ENCODE measurements at places on chromosomes 2 and 18. TPM values are rescaled to one million over a fixed set of nuclear protein-coding genes. Genes with fewer than 3 reads are reported as not detected.

GRCh38 chr2:240584486-240585031, 2.0 kb upstream of the CAPN10 start:
- peak; percentile 3 for DNase-seq

GRCh38 chr2:230915319-230915718, 9.7 kb downstream of the GPR55 start:
- no peak for DNase-seq

- DNase-seq, result no peak
Observed at GRCh38 chr2:119579424-119580295, 35.4 kb downstream of the CFAP221 start.

The FBXO15 gene
- total RNA-seq, result 0.47 TPM

GRCh38 chr18:31225668-31226067, 63.0 kb upstream of the DSC1 start:
- DNase-seq, result peak; percentile 55

The GKN1 gene
- not detected for total RNA-seq

DNA sequence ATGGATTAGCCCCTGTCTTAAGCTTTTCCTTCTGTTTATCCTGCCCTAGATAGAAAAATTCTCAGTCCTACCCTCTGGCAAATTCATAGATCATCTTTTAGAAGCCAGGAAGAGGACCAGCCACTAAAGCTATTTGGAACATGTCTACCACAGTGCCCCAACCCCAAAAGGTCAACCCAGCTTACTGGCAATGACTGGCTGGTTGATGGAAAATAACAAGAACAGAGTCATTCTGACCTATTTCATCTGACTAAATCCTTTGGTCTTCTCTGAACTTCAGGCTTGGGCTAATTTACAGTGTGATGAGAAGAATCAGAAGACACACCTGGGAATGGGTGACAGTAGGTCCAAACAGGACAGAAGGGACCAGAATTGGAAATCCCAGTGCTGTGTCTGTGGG, 227.3 kb upstream of the CCDC68 start:
- DNase-seq, result no peak

The C2orf78 gene
- total RNA-seq, result not detected

GRCh38 chr2:16568998-16569784, 96.4 kb downstream of the CYRIA start:
- no peak for DNase-seq

DNA sequence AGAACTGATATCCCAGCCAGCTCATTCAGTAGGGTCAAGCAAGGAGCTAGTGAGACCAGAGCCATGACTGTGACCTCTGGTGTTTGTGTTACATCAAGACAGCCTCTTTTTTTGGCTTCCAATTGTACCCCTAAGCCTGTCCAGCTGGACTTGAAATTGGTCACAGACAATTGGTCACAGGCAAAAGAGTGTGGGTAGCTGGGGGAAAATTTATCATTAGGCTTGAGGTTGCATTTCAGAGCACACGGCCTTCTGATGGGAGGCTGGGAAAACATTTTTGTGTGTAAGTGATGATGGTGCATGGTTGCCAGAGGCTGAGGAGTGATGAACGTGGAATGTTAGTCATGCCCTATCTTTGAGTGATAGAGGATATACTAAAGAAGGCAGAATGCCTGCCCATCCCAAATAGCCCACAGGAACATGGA, 285.1 kb upstream of the SLC14A2 start:
- no peak for DNase-seq

GRCh38 chr2:217551252-217551899, 451.4 kb downstream of the TNS1 start:
- DNase-seq, result no peak

The GCG gene
- not detected for total RNA-seq

The SLC9A2 gene
- not detected for total RNA-seq

DNA sequence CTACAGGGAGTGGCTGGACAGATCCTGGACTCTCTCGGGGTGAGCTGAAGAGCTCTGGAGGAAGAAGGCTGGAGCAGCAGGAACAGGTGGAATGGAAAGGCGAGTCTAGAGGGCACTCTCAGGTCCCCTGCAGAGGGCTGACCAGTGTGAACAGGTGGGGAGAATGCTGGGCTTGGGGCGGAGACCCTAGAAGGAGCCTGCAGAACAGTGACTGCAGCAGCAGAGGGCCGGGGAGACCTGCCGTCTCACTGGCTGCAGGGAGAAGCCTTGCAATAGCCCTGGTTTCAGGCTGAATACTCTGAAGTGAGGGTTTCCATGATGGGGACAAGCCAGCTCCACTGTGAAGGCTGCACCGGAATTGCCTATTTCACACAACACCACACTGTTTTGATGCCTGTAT, 626.7 kb upstream of the SALL3 start:
- no peak for DNase-seq

DNA sequence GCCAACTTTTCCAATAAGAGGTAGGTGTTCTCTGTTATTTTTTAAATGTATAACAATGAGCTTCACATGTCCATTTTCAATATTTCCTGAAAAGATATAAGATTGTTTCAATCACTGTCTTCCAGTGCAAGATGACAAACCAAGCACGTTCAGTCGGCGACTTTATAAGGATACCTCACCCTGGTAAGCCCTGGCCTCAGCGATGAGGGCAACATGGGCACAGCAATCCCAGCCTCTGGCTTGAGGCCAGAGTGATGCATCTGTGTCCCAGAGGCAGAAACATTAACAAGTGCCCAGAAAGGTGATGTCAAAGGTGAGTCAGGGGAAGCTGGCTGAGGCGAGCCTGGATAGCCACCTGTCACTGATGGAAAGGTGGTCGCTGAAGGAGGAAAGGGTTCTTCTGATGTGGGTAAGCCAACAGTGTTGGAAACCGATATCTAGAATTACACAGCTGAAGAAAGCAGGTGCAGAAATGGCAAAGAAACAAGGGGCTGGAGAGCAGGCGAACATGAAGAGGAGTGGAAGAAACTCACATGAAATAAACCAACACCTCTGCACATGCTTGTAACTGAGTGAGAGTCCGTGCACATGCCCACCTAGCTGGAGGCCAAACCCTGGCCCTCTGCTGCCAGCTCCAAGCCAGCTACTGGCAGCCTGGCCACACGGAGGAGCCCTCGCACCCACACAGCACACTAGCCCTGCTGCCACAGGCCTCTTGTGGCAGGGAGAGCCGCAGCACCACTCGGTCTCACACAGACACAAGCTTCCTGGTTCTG, 65.5 kb downstream of the FBXO15 start:
- peak; percentile 35 for DNase-seq

The ALPP gene
- not detected for total RNA-seq

DNA sequence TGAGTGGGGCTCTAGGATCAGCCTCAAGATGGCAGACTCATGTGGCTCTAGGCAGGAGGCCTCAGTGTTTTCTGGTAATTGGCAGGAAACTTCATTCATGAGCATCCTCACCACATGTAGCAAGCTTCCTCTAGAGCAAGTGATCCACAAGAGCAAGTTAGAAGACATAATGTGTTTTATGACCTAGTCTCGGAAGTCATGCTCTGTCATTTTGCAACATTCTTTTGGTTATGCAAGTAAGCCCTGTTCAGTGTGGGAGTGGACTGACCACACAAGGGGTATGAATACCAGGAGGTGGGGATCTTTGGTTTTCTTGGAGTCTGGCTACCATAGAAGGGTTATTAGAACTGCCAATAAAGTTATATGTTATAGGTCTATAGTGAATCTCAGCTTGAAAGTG, 66.8 kb upstream of the STK39 start:
- DNase-seq, result no peak

The DUSP11 gene
- 12.5 TPM for total RNA-seq

GRCh38 chr18:66734451-66734850, 130.6 kb upstream of the CDH19 start:
- DNase-seq, result no peak

The LTBP1 gene
- 160 TPM for total RNA-seq

The DYNC1I2 gene
- 58.6 TPM for total RNA-seq

GRCh38 chr2:96099861-96100798, 16.2 kb downstream of the ADRA2B start:
- peak; percentile 18 for DNase-seq

GRCh38 chr2:47530105-47530760, 127.3 kb downstream of the MSH2 start:
- no peak for DNase-seq

GRCh38 chr2:143513081-143513480, 383.9 kb downstream of the ARHGAP15 start:
- DNase-seq, result peak; percentile 31

DNA sequence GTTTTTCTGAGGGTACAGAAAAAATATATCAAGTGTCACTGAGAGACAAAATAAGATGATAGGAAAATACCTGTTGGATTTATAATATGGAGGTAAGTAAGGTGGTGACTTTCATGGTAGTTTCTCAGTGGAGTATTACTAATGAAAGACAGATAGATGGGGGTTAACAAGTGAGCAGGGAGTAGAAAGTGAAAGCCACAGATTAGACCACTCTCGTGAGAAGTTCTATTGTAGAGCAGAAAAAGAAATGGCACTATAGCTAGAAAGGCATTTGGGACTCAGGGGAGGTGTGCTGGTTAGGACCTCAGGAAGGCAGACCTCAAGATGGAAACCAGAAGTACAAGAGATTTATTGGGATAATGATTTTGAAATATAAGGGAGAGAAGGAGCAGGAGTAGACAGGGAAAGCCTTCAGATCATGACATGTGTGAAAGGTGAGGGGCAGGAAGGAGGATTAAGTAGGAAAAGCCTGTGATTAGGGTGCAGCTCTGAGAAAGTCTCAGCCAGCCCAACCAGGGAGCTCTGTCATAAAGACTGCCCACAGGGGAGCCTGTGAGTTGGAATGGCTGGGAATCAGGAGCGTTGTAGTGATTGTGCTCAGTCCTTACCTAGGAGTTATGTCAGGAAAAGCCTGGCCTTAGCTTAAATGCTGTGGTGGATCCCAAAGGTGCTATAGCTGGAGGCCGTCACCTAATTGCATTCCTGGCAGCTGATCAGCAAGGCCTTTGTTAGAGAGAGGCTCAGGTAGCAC, 198.1 kb downstream of the IKZF2 start:
- no peak for DNase-seq

DNA sequence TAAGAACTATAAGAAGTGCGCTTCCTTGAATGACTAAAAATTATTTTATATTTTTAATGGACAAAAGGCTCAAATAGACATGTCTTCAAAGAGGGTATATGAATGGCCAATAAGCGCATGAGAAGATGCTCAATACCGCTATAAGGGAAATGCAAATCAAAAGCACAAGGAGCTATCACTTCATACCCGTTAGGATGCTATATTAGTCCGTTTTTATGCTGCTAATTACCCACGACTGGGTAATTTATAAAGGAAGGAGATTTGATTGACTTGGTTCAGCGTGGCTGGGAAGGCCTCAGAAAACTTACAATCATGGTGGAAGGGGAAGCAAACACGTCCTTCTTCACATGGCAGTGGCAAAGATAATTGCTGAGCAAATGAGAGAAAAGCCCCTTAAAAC, 20.5 kb upstream of the PPP4R1 start:
- no peak for DNase-seq

- no peak for DNase-seq
Observed at GRCh38 chr18:7683753-7684152, 116.6 kb downstream of the PTPRM start.

GRCh38 chr2:182577816-182578215, 138.2 kb upstream of the DNAJC10 start:
- DNase-seq, result no peak

The ZSWIM2 gene
- total RNA-seq, result not detected

The MMADHC gene
- total RNA-seq, result 83.9 TPM
